ENCODE measurements at places on chromosomes 13 and 19. TPM values are rescaled to one million over a fixed set of nuclear protein-coding genes. Genes with fewer than 3 reads are reported as not detected.

OR1I1 gene
- total RNA-seq, result not detected

DNA sequence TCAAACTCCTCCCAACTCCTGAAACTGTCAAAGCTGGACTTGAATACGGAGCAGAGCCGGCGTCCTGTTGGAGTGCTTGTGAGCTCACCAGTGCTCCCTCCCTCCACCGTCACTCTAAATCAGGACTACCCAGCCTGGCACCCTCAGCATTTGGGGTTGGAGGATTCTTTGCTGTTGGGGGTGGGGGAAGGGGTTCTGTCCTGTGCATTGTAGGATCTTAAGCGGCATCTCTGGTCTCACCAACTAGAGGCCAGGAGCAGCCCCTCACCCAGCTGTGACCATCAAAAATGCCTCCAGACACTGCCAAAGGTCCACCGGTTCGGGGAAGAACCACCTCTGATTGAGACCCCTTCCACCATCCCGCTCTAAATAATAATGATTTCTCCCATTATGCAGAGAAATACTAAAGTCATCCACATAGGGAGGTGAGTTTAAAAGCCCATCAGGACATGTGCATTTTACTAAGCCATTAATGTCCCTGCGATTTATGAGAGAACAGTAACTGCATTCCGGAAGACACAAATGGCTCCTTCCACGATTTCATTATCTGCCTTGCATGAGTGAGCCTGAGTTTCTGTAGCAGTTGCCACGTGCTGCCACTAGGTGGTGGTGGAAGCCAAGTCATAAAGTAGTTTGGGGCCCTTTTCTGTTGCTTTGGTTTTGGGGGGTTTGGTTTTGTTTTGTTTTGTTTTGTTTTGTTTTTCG lies 16.1 kb upstream of the USP29 start:
- peak; percentile 70 for DNase-seq

- DNase-seq, result no peak
Measured at GRCh38 chr13:88115976-88116375, 444.8 kb downstream of the SLITRK5 start.

GRCh38 chr13:79121286-79121685 lies 284.8 kb downstream of the RBM26 start:
- no peak for DNase-seq

Measured in fibroblast of the aortic adventitia (primary cell).